ENCODE measurements at places on chromosomes 2 and 18.
A peak's percentile ranks its signal among the peaks of the same experiment; 100 is the strongest.

DNA sequence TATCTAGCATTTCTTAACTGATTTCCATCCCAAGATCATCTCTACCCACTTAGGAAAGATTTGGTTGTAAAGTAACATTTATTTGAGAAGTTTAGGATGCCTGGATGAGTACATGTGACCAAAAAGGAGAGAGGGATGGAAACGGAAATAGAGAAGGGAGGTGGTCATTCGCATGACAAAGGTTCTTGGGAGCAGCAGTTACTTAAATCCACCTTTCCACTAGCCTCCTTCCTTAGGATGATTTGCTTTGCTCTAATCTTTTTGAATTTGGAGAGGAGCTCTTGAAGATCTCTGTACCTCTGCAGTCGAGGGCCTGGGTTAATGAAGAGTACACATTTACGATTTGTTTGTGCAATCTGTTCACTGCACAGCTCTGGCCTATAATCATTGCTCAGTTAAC lies 623.5 kb downstream of the EPHA4 start:
- DNase-seq: no peak

DNA sequence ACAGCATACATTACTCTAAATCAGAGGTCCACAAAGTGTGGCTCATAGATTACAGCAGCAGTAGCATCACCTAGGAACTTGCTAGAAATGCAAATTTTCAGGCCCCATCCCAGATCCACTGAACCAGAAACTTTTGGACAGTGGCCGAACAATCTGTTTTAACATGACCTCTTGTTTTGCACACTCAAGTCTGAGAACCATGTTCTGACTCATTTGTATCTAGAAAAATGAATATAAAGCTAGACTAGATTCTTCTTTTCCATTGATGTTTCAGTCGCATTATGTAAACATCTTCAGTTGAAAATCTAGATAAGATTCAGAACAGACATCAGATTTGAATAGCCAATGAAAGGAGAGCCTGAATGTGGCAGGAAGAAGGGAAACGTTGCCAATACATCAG lies 608.8 kb downstream of the LRP1B start:
- DNase-seq: no peak

- no peak for DNase-seq
These were observed 140.2 kb downstream of the LRRTM1 start for GRCh38 chr2:80164375-80164774.

GRCh38 chr2:9422321-9423099 lies 818 bp downstream of the ITGB1BP1 start:
- peak; percentile 15 for DNase-seq

DNA sequence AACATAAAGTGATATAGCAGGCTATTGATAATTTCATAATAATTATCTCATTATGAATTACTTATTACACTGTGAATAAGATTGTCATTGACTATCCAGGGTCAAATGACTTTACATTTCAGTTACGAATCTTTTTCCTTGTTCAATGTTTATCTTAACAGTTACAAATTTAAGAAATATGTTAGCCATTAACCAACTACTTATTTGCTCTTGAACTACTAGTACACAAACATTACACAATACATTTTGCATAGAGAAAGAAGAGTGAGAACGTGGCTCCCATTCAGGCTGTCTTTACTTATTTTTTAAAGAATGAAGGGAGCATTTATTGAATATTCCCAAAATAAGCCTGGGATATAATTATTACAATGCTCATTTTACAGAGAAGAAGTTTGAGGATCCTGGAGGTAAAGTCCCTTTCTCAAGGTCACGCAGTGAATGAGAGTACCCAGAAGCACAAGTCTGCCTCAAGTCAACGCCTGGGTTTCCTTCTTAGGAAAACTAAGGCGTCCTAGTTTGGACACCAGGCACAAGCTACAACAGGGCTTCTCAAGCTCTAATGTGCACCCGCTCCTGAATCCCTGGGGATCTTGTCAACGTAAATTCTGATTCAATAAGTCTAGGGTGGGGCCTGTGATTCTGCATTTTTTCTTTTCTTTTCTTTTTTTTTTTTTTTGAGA lies 164.2 kb downstream of the FIGN start:
- no peak for DNase-seq

GRCh38 chr2:130393318-130393910 lies 37.6 kb downstream of the PTPN18 start:
- no peak for DNase-seq

- no peak for DNase-seq
These were observed 69.0 kb upstream of the DSG1 start for GRCh38 chr18:31248783-31249521.

DNA sequence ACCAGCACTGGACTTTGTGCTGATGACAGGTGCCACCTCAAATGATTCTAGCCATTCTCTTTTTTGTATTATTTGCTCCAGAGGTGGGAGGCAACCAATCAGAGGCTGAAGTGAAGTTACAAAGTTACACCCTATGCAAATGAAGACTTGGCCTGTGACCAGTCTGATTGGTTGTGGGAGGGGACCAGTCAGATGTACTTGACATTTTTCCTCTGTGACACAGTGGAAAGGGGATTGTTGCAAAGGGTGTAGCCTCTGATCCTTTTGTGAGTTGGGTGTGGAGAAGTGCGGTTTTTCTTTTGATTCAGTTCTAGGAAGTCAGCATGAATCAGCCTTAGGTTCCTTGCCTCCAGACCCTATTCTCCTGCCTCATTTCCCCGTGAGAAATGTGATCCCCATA lies 244.0 kb downstream of the ARL6IP6 start:
- DNase-seq: no peak

GRCh38 chr18:49618742-49619681 lies 57.2 kb downstream of the LIPG start:
- DNase-seq: no peak

GRCh38 chr2:225270861-225271260 lies 128.6 kb upstream of the NYAP2 start:
- no peak for DNase-seq

GRCh38 chr2:28367667-28368356 lies 24.8 kb upstream of the FOSL2 start:
- DNase-seq: no peak

- DNase-seq: no peak
These were observed 38.5 kb downstream of the HPCAL1 start for GRCh38 chr2:10341193-10341592.

DNA sequence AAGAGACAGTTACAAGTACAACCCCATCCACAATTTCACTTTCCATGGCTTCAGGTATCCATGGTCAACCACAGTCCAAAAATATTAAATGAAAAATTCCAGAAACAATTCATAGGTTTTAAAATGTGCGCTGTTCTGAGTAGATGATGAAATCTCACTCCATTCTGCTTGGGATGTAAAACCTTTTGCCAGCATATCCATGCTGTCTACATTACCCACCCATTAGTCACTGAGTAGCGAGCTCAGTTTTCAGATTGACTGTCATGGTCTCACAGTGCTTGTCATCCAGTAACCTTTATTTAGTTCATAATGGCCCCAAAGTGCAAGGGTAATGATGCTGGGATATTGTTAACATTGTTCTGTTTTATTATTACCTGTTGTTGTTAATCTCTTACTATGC lies 40.5 kb downstream of the SMAD4 start:
- DNase-seq: no peak

- DNase-seq: no peak
These were observed 111.3 kb downstream of the NCKAP5 start for GRCh38 chr2:133456971-133457370.

DNA sequence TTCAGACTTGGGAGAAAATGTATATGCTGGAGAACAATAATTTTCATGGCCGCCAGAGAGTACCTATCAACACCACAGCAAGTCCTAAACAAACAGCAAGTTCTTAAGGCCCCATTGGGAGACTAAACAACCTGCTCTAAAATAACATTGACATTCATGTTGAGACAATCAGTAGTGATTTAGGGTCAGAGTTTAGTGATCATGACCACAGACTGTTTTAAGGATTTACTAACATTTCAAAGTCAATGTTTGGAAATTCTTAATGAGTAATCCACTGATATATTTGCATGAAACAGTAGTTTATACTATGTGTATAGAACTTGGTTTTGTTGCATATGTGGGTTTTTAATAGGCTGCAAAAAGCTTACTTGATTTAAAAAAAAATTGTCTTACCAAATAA lies 34.7 kb downstream of the RASGRP3 start:
- no peak for DNase-seq
